ENCODE measurements at places on chromosomes 5 and 9.

DNA sequence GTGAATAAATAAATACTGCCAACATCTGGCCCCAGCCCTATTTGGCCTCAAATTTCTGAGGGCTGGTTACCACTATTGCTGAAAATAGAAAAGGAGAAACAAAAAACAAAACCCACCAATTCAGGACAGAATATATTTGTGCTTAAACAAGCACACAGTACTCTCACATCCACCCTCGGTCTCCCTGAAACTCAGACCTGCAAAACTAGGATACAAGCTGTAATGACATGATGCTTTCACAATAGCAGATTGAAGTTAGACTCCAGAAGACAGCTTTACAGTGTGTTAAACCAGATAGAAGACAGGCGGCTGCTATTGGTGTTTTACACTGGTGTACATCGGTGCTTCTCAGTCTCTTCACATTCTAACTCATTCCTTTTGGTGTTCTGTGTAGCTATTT, 214.9 kb upstream of the DMRT1 start:
- DNase-seq = no peak

DNA sequence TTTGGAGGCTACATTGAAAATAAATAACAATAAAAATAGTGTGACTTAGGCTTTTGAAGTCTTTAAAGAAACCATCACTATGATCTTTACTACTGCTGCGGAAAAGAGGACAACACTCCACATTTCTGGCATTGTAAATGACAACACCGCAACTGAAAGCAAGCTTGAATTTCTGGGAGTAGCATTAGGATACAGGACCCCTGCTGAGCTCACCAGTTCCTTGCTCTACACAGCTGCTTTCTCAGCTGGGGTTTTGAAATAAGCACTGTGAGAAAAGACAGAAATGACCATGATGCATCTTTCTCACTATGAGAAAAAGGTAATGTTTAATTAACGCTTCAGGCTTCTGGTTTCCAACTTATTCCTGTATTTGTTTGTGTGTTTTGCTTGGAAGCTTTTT, 168.0 kb downstream of the TAF11L14 start:
- peak; percentile 54 for DNase-seq

- DNase-seq = no peak
Observed at GRCh38 chr5:143354025-143354424, 49.5 kb downstream of the NR3C1 start.

DNA sequence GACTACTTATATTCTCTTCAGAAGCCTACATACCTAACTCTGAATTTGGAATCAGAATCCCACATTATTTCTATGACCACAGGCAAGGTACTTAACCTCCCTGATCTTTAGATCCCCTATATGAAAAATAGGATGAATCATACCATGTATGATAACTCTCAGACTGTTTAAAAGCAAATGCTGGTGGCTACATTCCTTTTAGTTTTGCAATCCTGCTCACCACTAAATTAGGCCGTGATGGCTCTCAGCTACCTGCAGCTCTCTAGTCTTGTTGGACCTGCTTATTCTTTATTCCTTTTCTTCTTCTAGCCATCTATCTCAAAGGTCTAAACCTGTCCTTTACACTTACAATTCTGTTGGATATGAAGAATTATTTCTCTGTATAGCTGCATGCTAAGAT, 303.4 kb upstream of the ATP10B start:
- DNase-seq = no peak

GRCh38 chr5:61620699-61621182, 288.7 kb downstream of the ZSWIM6 start:
- no peak for DNase-seq

DNA sequence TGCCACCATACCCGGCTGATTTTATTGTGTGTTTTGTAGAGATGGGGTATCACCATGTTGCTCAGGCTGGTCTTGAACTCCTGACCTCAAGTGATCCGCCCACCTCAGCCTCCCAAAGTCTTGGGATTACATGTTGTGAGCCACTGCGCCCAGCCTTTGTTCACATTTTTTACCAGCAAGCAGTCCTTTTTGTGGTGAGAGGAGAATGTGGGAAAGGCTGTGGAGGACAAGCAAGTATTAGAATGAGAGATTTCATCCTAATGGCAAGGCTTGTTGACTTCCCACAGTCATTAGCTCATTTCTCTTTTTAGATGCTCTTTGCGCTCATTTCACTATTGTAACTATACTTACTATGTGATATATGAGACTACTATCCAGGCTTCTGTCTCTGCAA, 6.1 kb downstream of the IL31RA start:
- peak; percentile 47 for DNase-seq

DNA sequence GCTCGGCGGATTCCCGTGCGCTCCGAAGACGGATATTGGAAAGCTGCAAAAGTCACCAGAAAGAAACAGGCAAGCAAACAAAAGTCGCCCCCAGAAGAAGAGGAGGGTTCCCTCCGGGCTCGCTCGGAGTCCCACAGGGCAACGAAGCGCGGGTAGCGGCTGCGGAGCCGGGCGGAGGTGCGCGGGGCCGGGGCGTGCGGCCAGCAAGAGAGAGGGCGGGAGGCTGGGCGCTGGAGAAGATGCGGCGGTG, at the start of gene FBN2:
Gene FBN2 (minus strand): TSS at position 246 of the 250 bp plus-strand sequence. CDS start 642 bp downstream, outside the sequence.
- no peak for DNase-seq

DNA sequence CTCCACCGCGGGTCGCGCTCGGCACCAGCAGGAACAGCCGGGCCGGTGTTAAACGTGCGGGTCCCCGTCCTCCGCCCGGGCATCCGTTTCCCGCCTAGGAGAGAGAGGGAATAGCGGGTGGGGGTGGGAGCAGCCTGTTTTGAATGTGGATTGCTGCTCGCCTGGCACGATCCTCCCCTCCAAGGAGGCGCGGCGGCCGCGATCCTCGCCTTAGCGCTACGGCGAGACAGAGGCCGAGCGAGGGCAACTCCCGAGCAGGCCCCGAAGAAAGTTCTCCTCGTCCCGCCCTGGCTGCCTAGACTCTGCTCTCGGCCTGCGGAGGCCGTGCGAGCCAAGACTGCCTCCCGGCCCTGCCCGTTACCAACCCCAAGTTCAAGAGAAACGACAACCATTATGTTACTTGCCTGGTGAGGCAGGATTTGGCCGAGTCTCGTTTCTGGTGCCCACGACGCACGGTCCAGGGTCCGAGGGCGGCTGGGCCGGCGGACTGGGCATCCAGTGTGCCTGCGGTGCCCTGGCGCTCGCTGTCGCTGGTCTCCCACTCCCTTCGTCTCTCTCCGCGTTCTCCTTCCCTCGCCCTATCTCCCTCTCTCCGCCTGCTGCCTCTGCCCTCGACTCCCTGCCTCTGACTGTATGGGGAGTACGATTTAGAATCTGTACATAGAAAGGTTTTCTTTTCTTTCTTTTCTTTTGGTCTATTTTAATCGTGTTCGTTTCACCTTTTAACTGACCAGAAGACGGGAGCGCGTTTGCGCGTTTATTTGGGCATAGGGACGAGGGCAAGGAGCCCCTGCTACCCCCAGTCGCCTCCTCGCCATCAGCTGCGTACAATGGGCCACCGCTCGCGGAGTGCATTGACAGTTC, 724 bp downstream of the NR2F1-AS1 start:
- DNase-seq = peak; percentile 61

DNA sequence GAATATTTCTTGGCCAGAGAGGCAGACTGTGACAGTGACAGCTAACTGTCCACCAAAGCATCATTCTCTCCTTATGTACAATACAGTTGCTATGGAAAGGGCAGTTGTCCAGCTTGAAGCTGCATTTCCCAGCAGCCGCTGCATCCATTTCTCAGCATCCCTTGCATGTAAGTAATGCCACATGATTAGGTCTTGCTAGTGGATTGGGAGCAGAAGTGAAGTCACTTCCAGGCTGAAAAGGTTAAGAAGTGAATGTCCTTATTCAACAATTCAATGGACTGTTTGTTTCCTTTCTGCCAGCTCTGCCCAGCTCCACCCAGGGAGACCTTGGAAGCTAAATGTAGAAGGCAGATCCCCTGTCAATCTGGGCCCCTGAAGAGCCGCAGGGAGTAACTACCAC, 26.1 kb upstream of the RETREG1 start:
- DNase-seq = no peak

GRCh38 chr5:134132372-134133187, 18.1 kb downstream of the TCF7 start:
- DNase-seq = no peak

DNA sequence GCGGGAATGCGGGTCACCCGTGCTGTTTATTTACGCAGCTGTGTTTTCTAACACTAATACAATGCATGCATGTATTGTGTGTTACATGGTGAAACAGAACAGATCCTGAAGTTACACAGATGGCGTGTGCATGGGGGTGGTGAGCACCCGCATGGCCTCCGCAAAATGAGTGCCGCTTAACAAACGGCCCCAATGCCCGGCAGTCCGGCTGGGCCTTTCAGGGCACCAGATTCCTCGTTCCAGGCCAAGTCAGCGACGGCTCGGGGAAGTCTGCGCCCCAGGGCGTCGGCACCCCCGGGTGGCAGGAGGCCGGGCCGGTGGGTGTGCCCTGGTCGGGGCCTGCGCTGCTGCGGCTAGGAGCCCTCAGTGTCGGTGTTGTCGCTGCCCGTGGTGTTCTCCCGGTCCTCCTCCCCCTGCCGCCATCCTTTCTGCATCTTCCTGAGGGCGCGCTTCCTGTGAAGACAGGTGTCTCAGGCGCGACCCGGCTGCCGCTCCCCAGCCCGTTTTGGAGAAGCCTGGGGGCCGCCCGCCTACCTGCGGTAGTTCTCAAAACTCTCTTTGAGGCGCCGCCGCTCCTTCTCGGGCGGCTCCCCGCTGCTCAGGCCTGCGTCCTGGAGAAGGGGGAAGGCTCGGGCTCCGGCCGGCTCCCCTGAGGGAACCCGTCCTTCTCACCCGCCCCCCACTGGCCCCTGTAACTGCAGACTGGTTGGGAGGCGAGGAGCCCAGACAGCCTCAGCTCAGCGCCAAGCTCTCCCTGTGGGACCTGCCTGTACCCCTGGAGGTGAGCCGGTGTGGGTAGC, 605 bp upstream of the DNLZ start:
- DNase-seq = no peak

GRCh38 chr5:174058433-174059122, 13.1 kb downstream of the NSG2 start:
- DNase-seq = no peak

- peak; percentile 33 for DNase-seq
Observed at GRCh38 chr5:166695326-166695725, 1596.1 kb upstream of the WWC1 start.

DNA sequence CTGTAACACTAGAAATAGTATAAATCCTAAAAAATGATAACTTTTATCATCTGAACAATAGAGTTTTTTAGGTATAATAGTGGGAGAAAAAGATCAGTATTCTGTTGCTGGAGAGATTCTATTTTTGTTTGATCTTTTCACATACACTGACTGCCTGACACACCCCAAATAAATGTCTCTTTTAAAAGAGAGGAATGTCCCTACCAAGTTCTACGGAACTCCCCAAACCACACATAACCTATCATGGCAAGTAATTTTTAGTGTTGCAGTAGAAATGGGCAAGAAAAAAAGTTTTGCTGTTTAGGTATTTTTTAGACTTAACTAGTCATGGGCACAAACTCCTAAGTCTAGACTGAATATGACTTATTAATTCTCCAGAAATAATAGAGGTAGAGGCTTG, 139.1 kb downstream of the ELAVL2 start:
- no peak for DNase-seq

- DNase-seq = no peak
Observed at GRCh38 chr9:109192732-109193361, 25.8 kb upstream of the FRRS1L start.

DNA sequence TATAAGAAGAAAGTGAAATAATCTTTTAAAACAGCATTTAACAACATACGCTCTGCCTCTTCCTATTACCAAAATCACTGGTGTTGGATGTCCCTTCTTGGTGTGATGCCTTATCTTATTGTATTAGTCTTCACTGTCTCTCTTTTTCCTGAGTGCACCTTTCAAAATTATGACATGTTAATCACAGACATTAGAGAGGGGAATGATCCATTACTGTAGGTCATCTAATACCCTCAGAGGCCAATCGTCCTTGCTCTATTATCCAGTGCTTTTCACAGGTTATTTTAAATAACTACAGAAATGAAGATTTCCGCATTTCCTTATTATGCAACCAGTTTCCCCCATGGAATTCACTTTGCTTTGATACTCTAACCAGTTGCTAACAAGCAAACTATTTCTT, 1292.7 kb downstream of the MAT2B start:
- no peak for DNase-seq

DNA sequence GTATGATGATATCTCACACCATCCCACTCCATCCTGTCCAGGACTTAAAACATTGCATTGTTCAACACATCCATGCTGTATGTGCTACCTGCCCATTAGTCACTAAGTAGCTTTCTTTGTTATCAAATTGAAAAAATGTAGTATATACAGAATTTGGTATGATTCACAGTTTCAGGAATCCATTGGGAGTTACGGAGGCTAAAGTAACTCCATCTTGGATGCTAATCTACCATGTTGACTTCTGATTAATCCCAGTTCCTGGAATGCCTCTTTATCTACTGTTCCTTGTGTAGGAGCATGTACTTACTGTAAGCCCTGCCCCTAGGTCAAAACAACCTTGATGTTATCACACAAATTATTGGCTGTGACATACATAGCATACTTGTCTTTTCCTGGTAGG, 38.9 kb upstream of the FOXB2 start:
- no peak for DNase-seq

DNA sequence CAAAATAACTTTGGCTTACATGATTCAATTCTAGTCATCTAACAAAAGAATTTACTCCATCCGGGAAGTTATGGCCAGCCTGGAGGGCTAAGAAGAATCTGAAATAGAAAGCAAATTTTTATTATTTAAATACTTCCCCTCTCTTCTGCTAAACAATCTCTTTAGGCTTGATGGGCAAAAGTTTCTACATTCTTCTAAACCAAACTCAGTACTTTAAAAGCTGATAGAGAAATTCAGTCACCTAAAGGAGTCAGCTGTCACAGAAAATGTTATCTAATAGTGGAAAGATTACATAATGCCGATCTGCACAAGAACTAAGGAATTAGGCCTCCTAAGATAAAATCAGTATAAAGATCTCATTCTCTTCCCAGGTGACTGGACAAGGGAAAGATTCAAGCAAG, 32.4 kb downstream of the GNAQ start:
- peak; percentile 46 for DNase-seq

GRCh38 chr5:142426129-142427014, 101.6 kb upstream of the SPRY4 start:
- DNase-seq = peak; percentile 81

DNA sequence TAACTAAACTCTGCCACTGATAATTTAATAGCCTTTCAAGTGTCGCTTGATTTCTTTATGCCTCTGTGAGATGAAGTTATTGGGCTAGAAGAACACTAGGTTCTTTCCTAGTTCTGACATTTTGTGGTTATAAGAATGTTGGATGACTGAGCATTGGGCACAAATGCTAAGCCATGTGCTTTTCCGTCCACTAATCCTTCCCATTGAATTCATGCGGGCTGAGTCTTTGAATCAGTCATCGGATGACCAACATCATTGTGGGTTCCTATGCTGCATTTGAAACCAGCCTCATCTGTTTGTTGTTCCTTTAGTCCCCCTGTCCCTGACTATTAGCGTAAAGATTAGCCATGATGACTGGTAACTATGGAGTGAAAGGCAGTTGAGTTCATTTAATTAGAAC, 58.5 kb downstream of the ALDH1A1 start:
- peak; percentile 47 for DNase-seq

GRCh38 chr9:16175461-16175860, 622.6 kb downstream of the CCDC171 start:
- no peak for DNase-seq

- DNase-seq = peak; percentile 91
Observed at GRCh38 chr5:105931881-105932421, 1738.8 kb downstream of the EFNA5 start.

GRCh38 chr5:39449591-39449990, 24.8 kb upstream of the DAB2 start:
- no peak for DNase-seq
